ENCODE measurements at places on chromosomes 3 and 15.

DNA sequence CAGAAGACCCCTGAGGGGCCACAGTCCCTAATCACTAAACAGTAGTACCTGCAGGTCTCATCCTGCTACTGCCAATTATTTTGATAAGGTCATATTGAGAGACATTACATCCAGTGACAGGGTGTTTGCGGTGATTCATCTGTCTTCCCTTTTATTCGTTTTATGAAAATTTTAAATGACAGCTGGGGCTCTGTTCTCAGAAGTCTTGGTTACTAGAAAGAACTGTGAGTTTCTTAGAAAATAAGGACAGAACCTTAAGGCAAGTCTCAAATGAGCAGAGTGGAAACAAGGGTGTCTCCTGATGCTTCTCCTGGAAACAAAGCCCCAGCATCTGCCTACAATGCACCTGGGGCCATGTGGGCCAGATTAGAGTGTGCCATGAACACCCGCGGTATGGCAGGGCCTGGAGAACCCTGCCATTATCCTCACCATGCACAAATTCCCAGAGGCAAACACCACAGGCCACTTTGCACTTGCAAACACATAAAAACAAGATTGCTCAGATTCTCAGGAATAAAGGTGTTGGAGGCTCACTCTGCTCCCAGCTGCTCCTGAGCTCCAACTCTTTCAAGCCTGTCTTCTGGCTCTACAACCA is 66.3 kb upstream of the IQSEC1 start:
- no peak for DNase-seq

DNA sequence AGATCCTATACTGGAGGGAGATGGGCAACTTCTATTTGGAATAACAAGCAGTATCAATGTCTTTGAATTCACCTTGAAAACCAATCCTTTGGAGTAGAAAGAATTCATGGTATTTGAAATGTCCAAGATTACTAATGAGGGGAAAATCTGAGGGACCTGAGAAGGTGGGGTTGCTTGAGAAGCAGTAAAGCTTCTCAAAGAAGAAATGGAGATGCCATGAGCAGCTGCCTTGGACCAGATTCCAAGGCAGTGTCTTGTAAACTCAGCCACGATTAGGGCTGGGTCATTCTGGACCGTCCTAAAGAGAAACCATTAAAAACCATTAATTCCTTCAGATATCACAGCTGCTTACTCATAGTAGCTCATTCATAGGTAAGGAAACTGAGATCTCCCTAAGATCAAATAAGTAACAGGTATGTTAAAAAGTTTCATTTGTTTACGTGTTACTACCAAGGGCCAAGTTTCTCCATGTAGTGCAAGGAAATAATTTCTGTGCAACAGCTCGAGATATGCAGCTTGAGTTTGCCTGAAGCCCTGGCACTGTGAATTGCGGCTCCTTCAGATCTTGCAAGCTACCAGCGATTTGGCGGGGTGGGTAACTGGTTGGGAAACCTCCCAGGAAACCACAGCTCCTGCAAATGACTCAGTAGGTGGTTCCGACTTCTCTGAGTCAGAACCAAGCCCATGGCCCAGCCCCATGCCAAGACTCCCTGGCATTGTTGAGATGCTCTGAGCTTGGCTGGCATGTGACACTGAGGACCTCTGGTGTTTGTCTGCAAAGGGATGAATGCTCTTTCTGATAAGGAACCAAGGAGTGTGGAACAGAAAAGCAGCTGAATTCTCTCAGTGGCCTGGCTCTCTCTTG is 296.8 kb downstream of the RORA start:
- DNase-seq: peak; percentile 76

- DNase-seq: no peak
Observed at GRCh38 chr15:40593165-40593564, 884 bp upstream of the KNL1 start.

GRCh38 chr3:40725031-40725430 is 200.3 kb downstream of the ZNF621 start:
- no peak for DNase-seq

GRCh38 chr15:78454992-78455391 is 17.0 kb downstream of the IREB2 start:
- DNase-seq: no peak

DNA sequence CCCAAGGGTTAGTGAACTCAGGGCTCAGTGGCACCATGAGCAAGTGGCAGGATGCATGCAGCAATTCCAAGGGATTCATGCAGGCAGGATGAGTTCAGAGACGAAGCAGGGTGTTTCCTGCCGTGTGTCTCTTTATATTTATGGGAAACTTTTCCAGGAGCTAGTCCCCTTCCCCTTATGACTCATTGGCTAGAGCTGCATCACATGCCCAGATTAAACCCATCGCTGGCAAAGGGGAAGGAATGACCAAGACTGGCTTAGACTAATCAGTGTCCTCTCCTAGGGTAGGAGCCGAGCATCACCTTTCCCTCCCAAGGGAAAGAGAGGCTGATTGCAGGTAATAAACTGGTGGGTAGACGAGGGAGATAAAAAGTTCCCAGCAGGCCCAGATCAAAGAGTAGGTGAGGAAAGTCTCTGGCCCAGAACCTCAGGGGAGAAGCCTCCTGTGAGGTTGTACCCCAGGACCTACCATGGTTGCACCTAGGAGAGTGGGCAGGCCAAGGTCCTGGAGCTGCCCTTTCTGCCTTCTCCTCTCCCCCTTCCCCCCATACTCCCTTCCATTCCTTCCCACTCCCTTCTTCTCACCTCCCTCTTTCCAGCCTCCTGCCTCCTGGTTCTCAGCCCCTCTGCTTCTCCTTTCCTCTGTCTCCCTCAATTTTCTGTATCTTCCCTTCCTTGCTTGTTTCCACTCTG is 67.8 kb upstream of the ITGA11 start:
- no peak for DNase-seq

DNA sequence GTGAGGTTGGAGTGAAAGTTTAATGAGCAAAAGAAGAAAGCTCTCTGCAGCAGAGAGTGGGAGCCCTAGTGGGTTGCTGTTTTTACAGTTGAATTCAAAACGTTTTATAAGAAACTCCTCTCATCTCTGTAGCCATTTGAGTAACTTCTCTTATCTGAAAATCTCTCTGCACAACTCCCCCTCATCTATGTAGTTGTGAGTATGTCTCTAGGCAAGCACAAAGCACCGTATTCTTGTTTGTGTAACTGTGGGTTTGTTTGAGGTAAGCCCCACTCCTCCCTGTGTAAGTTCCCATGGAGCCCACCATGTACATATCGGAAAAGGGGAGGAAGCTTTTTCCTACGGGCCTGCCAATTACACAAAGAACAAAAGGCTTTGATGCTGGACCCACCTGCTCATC is 56.5 kb upstream of the GOLGA6L2 start:
- DNase-seq: no peak

DNA sequence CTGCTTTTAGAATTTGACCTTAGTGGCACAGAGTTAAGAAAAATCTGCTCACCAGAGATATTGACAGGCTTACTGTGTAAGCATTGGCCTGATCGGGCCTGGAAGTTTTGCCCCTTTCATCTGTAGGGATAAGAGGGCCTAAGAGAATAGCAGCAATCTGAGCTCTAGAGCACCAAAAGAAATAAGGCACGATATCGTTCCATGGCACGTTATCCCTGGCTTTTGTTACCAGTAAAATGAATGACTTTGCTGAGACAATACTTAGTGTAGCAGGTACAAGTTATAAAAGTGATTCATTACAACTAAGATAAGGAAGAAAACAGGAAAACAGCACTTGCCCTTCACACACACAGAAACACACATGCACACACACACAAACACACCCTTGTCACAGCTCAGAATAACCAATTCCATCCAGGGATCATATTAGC is 5.0 kb downstream of the THBS1 start:
- DNase-seq: no peak

- no peak for DNase-seq
Observed at GRCh38 chr3:94303897-94304296, 241.0 kb downstream of the NSUN3 start.

DNA sequence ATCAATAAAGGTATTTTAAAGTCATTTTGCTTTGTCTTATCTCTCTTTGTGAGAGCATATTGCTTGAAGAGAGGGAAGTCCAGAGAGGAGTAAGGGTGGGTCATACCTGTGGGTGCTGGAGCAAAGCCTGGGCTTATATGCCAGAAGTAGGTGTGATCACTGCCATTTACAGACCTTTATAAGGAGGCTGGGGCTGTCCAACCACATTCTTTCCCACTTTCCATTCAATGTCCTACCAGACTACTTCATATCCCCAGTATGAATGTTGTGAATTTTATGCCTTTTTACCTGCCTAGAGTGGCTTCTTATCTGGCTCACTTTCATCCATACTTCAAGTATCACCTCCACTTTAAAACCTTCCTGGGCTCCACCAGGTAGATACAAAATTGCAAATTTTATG is 39.4 kb upstream of the ST6GAL1 start:
- DNase-seq: no peak

DNA sequence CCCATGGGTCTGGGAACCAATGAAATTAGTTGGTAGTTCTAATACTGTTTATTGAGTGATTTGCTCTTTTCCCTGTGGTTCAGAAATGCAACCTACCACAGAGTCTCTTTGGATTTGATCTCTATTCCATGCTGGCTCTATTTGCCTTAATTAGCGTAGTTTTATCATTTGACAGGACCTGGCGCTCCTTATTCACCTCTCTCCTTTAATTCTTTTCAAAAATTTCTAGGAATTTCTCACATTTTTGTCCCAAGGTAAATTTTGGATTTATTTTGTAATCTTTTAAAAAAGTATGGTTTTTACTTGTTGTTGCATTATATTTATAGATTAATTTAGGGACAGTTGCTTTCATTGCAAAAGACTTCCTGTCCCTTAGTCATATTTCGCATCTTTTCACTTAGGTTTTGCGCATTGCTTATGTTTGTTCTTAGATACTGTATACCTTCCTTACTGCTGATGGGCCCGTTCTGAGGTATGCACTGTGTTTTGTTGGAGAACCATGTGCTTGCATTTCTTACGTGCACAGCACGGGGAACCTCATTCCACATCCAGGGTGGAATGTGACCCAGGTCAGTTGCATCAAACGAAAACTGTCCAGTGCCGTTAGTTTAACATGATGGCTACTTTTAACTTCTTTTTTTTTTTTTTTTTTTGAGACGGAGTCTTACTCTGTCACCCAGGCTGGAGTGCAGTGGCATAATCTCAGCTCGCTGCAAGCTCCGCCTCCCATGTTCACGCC is 27.0 kb downstream of the SENP5 start:
- no peak for DNase-seq

DNA sequence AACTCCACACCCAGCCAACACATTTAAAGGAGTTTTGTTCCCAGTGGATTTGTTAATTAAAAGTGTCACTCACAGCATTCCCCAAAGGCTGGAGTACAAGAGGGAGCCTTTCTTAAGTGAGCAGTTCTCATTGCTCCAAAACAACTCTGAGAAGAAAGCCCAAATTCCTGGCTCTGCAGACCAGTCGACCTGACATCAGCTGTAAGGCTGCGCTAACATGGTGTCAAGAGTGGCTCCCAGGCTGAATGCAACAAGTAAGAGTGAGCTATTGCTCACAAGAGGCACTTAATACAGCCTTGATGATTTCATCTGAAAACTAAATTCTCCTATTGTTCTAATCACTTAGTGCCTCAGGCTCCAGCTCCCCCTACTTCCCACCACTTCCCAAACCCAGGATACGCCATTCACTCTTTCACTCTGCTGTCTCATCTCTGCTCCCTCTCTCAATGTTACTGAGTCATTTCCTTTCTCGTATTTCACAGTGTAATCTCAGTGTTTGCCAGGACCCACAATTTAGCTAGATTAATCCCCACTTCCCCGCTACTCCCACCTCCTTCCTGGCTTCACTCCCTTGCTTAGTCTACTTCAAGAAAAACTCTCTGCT is 81.8 kb downstream of the WWTR1 start:
- no peak for DNase-seq

- DNase-seq: no peak
Observed at GRCh38 chr3:100008081-100008698, 106.1 kb downstream of the FILIP1L start.

- DNase-seq: no peak
Observed at GRCh38 chr15:86157606-86158293, 78.1 kb downstream of the AGBL1 start.

DNA sequence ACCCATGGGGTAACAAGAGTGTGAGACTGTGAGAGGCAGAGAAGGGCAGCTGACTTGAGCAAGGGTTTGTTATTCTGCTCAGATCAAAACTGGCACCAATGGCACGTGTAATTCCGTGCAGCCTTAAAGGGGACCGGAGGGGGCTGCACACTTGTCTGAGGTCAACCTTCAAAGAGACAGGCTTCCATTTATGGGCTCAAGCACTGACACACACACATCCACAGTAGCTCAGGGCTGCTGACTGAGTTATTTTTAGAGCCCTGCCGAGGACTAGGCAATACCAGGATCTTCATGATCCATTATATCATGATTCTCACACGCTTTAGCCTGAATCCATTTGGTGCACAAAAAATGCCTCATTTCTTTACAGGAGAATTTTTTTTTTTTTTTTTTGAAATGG is 20.6 kb upstream of the SPTBN5 start:
- no peak for DNase-seq

GRCh38 chr3:44905446-44906157 is 31.2 kb downstream of the TGM4 start:
- DNase-seq: no peak

DNA sequence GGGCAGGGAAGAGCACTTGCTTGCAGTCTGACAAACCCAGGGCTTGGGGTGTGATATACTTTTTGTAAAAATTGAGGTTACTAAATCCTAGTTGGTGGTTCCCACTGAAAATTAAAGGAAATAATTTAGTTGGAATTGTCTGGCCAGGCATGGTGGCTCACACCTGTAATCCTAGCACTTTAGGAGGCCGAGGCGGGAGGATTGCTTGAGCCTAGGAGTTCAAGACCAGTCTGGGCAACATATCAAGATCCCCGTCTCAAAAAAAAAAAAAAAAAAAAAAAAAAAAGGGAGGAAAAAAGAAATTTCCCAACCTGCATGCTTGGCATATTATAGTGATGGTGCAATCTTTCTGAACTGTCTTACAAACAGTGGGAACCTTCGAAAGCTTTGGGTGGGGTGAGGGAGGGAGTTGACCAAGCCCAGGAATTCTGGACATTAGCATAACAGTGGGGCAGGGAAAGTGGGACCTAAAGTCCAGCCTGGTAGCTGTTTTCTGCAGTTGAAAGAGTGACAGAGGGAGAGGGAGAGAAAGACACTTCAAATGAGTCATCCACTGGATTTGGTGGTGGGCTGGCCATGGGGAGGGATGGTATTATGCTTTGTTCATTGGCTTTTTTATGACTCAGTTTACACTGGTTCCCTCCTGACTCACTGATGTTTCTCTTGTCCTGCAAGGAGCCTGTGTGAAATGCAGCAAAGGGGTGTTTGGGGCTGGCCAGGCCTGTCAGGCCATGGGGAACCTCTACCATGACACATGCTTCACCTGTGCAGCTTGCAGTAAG is 41.1 kb downstream of the LIMD1 start:
- no peak for DNase-seq

- no peak for DNase-seq
Observed at GRCh38 chr3:114033721-114034120, 22.6 kb downstream of the CCDC191 start.

- DNase-seq: no peak
Observed at GRCh38 chr3:43224405-43225073, 61.8 kb upstream of the SNRK start.

DNA sequence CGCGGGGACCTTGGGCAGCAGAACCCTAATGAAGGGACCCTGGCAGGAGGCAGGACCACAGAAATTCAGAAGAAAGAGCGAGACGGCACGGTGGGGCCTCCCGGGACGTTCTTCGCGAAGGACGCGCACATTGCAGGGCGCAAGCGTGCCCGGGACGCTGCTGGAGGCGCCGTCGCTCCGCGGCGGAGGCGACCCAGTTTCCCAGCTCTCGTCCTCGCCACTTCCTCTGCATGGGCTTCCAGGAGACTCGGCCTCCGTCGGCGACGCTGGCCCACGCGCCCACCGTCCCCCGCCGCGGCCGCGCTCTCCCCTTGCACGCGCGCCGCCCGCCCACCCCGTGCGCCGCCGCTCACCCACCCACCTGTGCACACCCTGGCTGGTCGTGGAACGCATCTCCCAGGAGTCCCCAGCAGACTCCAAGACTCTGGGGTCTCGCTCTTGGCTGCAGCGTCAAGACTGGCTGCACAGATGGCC is 31.8 kb upstream of the SMAD3 start:
- DNase-seq: peak; percentile 24
